ENCODE measurements at places on chromosomes 11 and 22.

- no peak for DNase-seq
Measured at GRCh38 chr11:30344085-30344484, 21.2 kb downstream of the ARL14EP start.

DNA sequence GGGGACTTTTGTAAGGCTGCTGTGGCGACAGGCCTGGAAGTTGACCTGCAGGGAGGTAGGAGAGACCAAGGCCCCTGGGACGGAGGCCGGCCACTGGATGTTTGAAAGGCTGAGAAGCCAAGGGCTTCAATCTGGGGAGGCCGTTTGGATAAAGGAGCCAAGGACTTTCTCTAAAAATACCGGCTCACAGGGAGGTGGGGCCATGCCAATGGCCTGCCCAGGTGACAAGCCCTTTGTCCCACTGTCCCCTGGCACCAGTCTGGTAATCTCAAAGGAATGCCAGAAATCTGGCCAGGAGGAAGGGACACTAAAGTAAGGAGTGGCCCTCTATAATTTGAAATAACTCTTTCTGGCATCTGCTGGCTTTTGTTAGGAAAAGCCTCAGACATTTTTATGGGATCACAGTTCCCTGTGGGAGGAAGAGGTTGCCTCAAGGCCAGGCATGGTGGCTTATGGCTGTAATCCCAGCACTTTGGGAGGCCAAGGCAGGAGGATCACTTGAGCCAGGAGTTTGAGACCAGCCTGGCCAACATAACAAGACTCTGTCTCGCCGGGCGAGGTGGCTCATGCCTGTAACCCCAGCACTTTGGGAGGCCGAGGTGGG, 1.9 kb upstream of the CHKA start:
- no peak for DNase-seq

- DNase-seq, result no peak
Measured at GRCh38 chr11:69122630-69123431, 32.9 kb upstream of the SMIM38 start.

DNA sequence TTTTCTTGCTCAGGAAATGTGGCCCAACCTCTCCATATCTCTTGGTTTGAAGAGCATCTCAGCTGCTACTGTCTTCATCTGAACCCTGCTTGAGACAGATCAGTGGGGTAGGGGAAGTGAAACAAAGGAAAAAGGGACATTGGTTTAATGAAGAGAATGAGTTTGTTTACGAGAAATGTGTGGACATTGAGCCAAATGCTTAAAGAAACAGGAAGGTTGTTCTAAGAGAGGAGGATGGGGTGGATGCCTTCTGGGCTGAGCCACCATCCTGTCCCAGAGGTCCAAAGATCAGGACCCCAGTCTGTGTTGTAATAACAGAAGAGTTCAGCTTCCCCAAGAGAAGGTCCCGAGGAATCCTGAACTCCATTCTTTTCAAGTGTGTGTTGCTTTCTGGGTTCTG, 369.7 kb downstream of the INSC start:
- no peak for DNase-seq

All from nucleus accumbens (tissue), 56 donors.